Activated CD8-positive, alpha-beta memory T cell treated with anti-CD3 and anti-CD28 coated beads for 1 hour (primary cell): ENCODE measurements at places on chromosomes 4 and X.

- no peak for DNase-seq
Observed at GRCh38 chrX:83759872-83760271, 101.1 kb upstream of the CYLC1 start.

- no peak for DNase-seq
Observed at GRCh38 chr4:159178151-159178546, 75.3 kb downstream of the RAPGEF2 start.

DNA sequence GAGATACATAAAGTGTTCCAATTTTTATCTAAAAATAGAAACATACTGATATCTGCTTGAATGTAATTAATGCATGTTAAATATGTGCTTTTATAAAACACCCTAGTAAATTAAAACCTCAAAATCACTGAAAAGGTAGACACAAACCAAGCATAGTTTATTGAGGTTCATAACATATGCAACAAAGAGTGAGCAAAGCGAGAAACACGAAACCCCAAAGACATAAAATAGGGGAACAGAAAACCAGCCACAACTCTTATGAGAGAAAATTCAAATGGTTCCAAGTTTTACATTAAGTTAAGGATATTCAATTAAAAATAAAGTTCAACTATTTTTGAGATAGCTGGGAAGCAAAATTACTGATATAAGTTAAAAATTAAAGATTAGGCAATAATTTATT lies 336.4 kb upstream of the AGA start:
- no peak for DNase-seq

DNA sequence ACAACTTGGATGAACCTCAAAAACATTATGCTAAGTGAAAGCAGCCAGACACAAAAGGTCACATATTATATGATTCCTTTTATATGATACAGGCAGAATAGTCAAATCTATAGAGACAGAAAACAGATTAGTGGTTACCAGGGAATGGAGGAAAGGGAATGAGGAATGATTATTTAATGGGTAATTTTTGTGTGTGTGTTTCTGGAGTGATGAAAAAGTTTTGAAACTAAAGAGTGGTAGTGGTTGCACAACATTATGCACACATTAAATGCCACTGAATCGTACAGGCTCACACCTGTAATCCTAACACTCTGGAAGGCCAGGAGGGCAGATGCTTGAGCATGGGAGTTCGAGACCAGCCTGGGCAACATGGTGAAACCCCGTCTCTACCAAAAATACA lies 19.6 kb upstream of the SOD3 start:
- no peak for DNase-seq

DNA sequence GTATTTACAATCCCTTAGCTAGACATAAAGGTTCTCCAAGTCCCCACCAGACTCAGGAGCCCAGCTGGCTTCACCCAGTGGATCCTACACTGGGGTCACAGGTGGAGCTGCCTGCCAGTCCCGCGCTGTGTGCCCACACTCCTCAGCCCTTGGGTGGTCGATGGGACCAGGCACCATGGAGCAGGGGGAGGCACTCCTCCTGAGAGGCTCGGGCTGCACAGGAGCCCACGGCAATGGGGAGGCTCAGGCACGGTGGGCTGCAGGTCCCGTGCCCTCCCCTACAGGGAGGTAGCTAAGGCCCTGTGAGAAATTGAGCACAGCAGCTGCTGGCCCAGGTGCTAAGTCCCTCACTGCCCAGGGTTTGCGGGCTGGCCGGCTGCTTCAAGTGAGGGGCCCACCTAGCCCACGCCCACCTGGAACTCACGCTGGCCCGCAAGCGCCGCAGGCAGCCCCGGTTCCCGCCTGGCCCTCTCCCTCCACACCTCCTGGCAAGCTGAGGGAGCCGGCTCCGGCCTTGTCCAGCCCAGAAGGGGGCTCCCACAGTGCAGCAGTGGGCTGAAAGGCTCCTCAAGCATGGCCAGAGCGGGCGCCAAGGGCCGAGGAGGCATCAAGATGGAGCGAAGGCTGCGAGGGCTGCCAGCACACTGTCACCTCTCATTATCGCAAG lies 113.9 kb downstream of the PRDM5 start:
- DNase-seq, result no peak

GRCh38 chrX:15599461-15599860 lies 1.3 kb downstream of the ACE2 start:
- DNase-seq, result no peak

DNA sequence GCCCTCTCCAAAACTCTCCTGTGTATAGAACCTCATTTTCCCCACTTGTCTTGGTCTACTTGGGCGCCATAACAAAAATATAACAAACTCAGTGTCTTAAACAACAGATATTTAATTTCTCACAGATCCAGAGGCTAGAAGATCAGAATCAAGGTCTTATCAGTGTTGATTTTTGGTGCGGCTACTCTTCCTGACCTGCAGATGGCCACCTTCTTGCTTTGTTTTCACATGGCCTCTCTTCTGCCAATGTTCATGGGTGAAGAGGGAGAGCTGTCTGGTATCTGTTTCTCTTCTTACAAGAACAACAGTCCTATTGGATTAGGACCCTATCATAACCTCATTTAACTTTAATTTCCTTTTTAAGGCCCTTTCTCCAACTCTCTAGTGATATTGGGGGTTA lies 177.3 kb downstream of the PABPC4L start:
- DNase-seq, result no peak

GRCh38 chrX:118115953-118116712 lies 477 bp downstream of the KLHL13 start:
- DNase-seq, result no peak

DNA sequence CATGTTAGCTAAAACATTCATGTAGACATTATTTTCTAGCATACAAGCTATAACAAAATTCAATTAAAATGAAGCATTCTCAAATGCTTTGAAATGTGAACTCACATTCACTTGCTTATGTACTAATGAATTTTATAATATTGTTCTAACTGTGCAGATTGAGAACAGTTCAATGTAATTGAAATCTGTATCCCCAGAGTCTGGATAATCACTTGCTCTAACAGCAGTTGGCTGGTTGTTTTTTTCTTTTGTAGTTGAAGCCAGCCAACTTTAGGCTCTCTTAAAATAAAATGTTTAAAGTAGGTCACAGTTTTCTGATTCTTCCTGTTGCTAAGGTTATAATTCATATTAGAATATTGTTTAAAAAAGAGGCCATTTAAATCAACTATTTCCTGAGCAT lies 438.9 kb downstream of the NAF1 start:
- no peak for DNase-seq

GRCh38 chr4:41542526-41543275 lies 4.7 kb downstream of the LIMCH1 start:
- DNase-seq, result no peak

DNA sequence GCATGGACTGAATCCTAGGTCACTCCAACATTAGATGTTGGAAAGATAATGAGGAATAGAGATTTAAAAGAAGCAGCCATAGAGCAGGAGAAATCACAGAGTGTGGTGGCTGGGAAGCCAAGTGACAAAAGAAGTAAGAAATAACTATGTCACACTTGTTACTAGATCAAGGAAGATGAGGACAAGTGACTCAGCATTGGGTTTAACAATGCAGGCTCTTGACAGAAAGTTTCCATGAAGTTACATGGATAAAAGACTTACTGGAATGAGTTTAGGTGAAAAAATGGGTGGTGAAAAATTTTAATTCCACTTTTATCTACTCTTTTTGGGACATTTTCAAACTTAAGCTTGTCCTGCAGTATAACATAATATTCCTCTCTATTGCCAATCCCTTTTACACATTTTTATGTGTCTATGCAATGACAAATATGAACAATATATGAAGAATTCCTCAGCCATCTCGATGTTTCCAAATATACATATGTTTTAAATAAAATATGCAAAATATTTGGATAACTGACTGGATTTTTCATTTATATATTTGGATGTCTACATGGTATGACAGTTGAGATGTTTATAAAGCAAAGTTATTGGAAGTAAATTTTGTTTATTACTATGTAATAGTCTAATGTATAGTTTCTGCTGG lies 462.6 kb downstream of the IL15 start:
- no peak for DNase-seq

DNA sequence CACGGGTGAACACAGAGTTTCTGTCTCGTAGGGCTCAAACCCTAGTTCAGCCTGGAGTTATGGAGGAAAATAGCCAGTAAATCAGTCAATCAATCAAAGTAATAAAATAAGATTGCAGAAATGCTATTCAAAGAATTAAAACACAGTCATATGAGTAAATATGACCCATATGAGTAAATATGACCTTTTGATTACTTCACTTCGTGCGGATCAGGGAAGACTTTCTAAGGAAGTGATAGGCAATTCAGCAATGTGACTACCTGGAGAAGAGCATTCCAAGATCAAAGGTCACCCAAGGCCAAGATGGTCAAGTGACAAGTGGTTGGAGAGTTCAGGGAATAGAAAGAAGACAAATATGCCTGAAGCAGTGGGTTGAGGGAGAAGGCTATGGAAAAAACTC lies 722.6 kb downstream of the ADGRL3 start:
- no peak for DNase-seq

DNA sequence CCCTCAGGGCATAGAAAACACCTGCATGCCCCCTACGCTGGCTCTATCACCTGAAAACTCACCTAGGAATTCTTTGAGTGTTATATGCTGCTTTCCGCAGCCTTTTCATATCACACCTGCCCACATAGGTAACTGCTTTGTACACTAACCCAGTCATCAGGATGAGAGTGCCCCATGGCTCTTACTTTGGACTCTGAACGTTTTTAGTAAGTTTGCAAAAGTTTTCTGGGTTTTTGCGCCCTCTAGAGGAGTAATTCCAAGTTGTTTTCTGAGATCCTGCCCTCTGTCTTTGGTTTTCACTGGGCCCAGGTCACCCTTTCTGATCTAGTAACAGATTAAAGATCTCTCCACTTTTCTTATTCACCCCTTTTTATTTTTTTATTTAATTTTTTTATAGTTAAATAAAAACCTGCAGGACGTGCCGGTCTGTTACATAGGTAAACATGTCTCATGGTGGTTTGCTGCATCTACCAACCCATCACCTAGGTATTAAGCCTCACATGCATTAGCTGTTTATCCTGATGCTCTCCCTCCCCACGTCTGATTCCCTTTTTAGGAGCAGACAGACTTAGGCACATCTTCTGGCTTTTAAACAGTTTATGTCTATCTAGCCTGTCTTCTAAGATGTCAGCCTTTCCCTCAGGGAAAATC lies 139.2 kb downstream of the NWD2 start:
- no peak for DNase-seq

DNA sequence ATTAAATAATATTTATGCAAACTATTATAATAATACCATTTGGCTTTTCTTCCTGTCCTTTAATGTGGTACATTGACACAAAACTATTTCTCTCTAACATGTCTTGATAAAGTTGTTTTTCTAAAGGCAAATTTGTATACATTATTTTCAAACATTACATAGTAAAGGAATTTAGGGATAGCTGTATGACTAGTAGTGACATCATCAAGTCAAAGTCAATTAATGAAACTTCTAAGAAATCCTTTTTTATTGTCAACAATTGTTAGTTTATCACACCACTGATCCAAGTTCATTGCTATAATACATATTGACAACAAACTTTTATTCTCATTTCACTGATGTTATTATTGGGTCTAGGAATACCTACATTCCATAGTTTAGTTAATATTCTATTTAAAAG lies 68.4 kb downstream of the TBCK start:
- no peak for DNase-seq

GRCh38 chr4:40888933-40889332 lies 139.2 kb downstream of the NSUN7 start:
- no peak for DNase-seq

GRCh38 chr4:24278693-24279092 lies 305.7 kb downstream of the DHX15 start:
- DNase-seq, result no peak

GRCh38 chr4:52545099-52546069 lies 113.7 kb downstream of the USP46 start:
- DNase-seq, result no peak

DNA sequence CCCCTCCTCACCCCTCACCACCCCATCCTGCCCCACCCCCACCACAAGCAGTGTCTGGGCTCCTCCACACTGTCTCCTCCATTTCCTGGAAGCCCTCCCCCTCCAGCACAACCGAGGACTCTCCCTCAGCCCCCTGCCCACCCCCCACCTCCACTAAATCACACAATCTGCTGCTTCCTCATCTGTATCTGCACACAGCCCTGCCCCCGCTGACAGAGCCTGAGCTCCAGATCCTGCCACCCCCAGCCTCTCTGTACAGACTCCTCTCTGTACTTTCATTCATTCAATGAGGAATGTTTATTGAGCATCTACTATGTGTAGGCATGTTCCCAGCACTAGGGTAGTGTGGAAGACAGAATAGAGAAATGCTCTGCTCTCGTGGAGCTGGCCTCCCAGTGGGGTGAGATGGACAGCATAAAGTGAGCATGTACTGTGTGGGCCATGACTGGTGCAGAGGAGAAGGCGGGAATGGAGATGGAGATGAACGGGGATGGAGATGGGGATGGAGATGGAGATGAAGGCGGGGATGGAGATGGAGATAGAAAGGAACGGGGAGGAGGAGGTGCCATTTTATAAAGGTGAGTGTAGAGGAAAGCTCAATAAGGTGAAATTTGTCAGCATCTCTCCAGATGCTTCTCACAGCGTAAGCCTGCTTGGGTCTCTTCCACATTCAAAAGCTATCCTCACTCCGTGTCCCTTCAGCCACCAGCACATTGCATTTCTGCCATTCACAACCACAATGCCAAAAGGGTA lies 2.5 kb upstream of the PPP2R2C start:
- DNase-seq, result no peak

DNA sequence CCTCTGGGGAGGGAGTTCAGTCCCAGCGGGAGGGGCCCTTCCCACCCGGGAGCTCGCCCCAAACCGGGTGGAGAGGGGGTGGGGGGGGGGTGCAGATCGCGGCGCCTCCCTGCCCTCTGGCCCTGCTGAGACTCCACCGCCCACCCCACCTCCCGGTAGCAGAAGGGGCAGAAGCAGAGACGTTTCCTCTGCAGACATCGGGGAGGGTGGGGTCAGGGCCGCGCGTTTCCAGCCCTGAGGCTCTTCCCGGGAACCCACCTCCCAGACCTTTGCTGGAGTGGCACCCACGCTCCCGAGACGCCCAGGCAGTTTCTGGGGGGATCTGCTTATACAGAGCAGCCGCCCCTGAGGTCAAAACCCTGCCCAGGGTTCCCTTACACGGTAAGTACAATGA lies 30.2 kb downstream of the CPLX1 start:
- DNase-seq, result no peak

GRCh38 chrX:16848541-16848940 lies 21.6 kb downstream of the RBBP7 start:
- DNase-seq, result no peak

DNA sequence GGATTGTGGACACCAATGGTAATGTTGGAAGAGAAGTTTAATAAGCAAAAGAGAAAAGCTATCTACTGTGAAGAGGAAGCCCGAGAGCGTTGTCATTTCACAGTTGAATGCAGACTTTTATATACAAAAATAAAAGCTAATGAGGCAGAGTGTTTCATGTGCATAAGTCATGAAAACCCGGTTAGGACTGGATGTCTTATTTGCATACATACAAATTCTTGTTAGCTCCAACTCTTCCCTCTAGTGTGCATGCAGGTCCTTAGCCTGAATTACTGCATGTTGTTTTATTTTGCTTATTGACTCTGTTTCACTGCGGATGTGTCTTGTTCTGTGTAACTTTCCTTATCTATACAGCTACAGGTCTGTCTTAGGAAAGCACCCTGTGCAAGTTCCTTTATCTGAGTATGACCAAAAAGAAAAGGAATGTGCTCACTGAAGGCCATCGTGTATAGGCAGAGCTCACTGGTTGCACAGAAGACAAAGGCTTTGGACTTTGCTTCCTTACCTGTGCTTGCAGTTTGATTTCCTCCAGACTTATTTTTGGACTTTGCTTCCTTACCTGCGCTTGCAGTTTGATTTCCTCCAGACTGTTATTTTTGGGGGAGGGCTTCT lies 25.1 kb upstream of the UGT2B11 start:
- DNase-seq, result no peak

- no peak for DNase-seq
Observed at GRCh38 chr4:152634110-152634760, 45.6 kb downstream of the TMEM154 start.

GRCh38 chr4:166197166-166197565 lies 324.1 kb downstream of the TLL1 start:
- no peak for DNase-seq
